Endothelial cell of umbilical vein (primary cell): ENCODE measurements at places on chromosomes 1 and 21. TPM values are rescaled to one million over a fixed set of nuclear protein-coding genes. Genes with fewer than 3 reads are reported as not detected.

The FCER1A gene
- not detected in 2 replicates for total RNA-seq

The SRGAP2 gene
- 128 and 138 TPM in 2 replicates for total RNA-seq

The POU2F1 gene
- total RNA-seq = 12.9 and 15.0 TPM in 2 replicates

The DTL gene
- total RNA-seq = 26.5 and 27.2 TPM in 2 replicates

The KCNH1 gene
- total RNA-seq = not detected in 2 replicates

The AMY2A gene
- not detected in 2 replicates for total RNA-seq

The FGR gene
- total RNA-seq = not detected in 2 replicates

The S100B gene
- not detected in 2 replicates for total RNA-seq

The TGFBR3 gene
- total RNA-seq = 10.5 and 13.4 TPM in 2 replicates

The RAVER2 gene
- 10.3 and 13.9 TPM in 2 replicates for total RNA-seq

The UBQLN4 gene
- total RNA-seq = 48.1 and 50.8 TPM in 2 replicates

The HPCAL4 gene
- total RNA-seq = not detected in 2 replicates

The KCNK1 gene
- total RNA-seq = 1.0 and 2.8 TPM in 2 replicates

The MNDA gene
- total RNA-seq = not detected in 2 replicates

The BNIPL gene
- total RNA-seq = 0.42 and 0.67 TPM in 2 replicates

The CFHR3 gene
- total RNA-seq = not detected in 2 replicates

The IL23R gene
- not detected in 2 replicates for total RNA-seq

The KIF26B gene
- 0.25 and 0.49 TPM in 2 replicates for total RNA-seq

The CRNN gene
- not detected in 2 replicates for total RNA-seq

The ITSN1 gene
- 86.8 and 91.9 TPM in 2 replicates for total RNA-seq

The S100A7 gene
- total RNA-seq = not detected in 2 replicates

The KIF17 gene
- 0.72 and 1.5 TPM in 2 replicates for total RNA-seq

The ADAM30 gene
- total RNA-seq = not detected in 2 replicates

The FCAMR gene
- total RNA-seq = not detected in 2 replicates

The SPOCD1 gene
- 0.27 and 24.9 TPM in 2 replicates for total RNA-seq

The ZNF695 gene
- total RNA-seq = 4.8 and 5.5 TPM in 2 replicates

The SYTL1 gene
- not detected in 2 replicates for total RNA-seq

The SERTAD4 gene
- 11.3 and 11.9 TPM in 2 replicates for total RNA-seq

The SAMD13 gene
- total RNA-seq = 3.9 and 4.8 TPM in 2 replicates

The FMOD gene
- 0.11 TPM in 1 of 2 replicates, not detected in the other for total RNA-seq
